ENCODE measurements at places on chromosomes 1 and 21.

- DNase-seq = no peak
These were observed 26.0 kb downstream of the SERBP1 start for GRCh38 chr1:67404212-67404620.

DNA sequence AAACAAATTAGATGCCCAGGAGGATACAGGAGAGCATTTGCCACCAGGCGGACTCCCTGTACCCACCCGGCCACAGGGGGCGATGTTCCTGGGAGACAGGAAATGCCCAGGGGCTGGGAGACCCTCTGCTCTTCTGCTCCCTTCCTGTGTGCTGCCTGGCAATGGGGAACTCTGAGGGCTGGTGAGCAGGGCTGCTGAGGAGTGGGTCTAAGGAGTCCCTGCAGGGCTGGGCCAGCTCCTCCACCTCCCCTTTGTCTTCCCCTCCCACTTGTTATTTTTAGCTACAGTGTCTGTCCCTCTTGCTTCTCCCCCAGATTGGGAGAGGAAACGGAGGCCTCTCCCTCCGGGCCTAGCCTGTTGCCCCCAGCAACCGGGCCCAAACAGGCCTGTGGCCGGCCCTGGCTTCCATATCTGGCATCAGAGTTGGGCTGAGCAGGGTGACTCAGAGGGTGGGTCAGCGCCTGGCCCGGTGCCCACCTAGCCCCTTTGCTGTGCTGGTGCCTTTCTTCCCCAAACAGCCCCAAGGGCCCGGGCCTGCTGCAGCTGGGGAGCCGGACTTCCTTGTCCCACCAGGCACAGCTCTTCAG lies 11.6 kb downstream of the LMNA start:
- no peak for DNase-seq

- no peak for DNase-seq
These were observed 11.2 kb downstream of the KIFAP3 start for GRCh38 chr1:170063109-170063826.

DNA sequence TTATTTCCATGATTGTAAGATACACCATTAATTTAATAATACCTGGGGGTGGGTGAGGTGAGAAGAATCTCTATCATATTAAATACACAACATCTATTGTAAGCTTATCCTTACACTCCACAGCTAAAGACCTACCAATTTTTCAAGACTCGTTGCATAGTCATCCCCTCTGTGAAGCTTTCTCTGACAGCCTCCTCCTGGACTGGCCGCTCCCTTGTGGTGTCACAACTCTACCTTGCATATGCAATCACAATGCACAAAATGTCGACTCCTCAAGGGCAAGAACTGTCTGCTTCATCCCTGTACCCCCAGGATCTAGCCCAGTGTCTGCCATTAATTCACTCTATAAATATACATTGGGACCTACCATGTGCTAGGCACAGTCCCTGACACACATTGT lies 2.4 kb upstream of the PTGFRN start:
- no peak for DNase-seq

DNA sequence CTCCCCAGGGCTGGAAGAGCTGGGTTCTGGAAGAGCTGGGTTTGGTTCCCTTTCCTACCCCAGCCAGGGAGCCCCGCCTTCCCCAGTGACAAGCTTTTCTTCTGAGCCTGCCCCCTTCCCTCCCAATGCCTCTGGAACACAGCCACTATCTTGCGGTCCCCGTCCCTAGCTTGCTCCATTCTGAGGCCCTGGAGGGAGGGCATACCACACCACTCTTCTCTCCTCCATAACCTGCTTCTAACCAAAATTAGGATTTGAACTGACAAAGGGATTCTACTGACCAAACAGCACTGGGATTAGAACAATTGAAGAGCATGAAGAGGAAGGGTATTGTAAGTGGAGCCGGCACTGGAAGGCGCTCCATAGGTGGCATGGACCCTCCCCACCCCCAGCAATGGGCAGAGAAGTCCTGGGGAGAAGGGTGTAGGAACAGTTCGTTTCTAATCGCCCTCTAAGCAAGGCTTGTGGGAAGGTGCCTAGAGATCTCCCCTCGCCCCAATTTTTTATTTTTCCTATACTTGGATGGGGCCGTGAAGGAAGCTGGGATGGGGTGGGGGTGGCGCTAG lies 690 bp downstream of the C1orf216 start:
- peak; percentile 11 for DNase-seq

- DNase-seq = no peak
These were observed 72.7 kb downstream of the BACH1 start for GRCh38 chr21:29371464-29371863.

GRCh38 chr1:117007719-117008013 lies 6.1 kb downstream of the CD101 start:
- DNase-seq = no peak

DNA sequence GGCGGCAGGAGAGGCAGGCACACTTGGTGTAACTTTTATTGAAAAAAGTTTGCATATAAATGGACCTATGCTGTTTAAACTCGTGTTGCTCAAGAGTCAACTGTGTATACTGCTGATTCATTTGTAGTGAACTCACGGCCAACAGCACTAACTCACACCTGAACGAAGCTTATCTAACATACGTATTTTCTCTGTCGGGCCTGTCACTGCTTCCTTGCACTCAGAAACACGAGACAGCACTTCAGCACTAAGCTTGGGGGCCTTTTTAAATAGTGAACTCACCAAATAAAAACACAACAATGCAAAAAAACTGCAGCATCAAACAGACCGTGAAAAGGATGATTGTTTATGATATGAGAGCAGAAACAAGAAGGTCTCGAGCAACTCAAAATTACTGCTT lies 58.9 kb upstream of the NEK2 start:
- no peak for DNase-seq

GRCh38 chr1:184399192-184399847 lies 12.5 kb downstream of the C1orf21 start:
- no peak for DNase-seq

- DNase-seq = peak; percentile 34
These were observed 20.1 kb downstream of the PRKACB start for GRCh38 chr1:84164161-84164560.

- no peak for DNase-seq
These were observed 80.2 kb downstream of the VPS26C start for GRCh38 chr21:37186983-37187382.

GRCh38 chr1:154575147-154575927 lies 7.8 kb downstream of the CHRNB2 start:
- no peak for DNase-seq

- no peak for DNase-seq
These were observed 103.7 kb downstream of the PRDM16 start for GRCh38 chr1:3172431-3173380.

DNA sequence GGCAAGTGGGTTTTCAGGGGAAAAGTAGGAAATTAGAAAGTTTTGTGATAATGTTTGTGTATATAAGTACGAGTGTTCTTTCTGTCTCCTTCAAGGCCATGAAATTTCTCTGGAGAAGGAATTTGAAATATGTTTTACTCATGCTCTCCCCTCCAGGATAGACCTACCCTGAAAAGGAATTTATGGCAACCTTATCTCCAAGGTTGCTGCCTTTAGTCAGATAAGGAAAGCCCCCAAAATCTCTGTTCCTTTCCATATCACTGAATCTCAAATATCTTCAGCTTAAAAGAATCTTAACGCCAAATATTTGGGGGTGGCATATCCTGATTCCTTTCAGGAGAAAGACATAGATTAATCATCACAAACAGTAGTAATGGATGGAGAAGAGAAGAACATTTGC lies 499 bp upstream of the C4BPB start:
- DNase-seq = no peak

DNA sequence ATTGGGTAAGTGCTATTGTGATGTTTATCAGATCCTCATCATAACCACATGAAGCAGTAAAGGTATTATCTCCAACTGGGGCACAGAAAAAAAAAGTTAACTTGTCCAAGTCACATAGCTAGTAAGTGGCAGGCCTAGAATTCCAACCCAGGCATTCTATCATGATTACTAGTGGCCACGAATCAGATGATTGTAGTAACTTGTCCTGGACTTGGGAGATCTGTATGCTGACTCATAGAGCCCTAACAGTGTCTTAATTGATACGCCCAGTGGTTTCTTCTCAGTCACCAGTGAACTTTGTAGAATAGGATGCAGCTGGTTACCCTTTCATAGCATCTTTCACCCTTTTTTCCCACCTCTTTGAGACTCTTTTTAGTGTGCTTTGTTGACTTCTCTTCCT lies 91.1 kb upstream of the UBE2U start:
- DNase-seq = no peak

- no peak for DNase-seq
These were observed 2.9 kb downstream of the CRNN start for GRCh38 chr1:152411134-152411533.

DNA sequence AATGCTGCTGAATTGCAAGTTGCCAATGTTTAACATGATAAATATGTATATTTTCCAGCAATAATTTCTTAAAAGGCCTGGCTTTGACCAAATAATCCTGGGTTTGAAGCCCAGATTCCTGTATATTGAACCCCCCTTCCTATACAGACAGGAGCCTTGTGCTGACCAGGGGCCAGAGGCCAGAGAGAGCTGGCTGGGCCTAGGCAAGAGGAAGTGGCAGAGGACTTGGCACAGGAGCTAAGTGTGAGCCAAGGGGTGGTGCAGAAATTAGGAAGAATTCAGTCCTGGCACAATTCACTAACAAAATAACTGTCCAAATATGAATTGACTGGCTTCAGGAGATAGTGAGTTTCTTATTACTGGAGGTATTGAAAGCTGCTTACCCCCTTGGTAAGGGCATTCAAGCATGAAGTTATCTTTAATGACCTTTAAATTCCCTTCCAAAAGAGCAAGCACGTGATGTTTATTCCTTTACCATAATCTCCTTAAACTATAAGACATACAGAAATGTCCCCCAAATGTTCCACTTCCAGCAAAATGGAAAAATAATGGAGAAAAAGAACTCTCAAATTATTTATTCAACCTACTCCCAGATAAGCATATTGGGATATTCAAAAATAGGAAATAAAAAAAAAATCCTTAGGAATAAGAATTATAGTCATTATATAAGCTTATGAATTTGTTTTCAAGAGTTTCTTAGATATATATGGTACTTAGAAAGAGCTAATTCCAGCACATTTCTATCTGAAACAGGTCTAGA lies 26.6 kb downstream of the NIBAN1 start:
- no peak for DNase-seq

- no peak for DNase-seq
These were observed 52.7 kb upstream of the PLA2G4A start for GRCh38 chr1:186775881-186776560.

DNA sequence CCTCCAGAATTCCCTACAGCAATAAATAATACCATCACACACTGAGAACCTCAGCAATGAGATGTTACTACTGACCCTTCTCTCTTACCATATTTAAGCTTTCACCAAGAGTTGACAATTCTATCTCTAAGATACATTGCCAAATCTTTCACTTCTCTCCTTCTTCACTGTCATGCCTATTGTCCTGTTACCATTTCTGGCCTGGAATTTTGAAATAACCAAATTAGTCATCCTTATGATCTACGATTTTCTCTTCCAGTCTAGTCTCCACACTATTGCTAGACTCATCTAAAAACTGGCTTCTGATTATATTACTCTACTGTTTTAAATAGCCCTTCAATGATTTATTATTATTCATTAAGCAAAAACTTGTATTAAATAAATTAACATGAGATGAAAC lies 656.1 kb upstream of the ADGRL4 start:
- no peak for DNase-seq

- DNase-seq = no peak
These were observed 179.3 kb downstream of the NR5A2 start for GRCh38 chr1:200206761-200207160.

- DNase-seq = peak; percentile 48
These were observed 3.2 kb downstream of the ID3 start for GRCh38 chr1:23555986-23556634.

- peak; percentile 100 for DNase-seq
These were observed 18.7 kb downstream of the MFSD2A start for GRCh38 chr1:39973503-39974135.

GRCh38 chr1:32392325-32392724 lies 1.9 kb downstream of the BSDC1 start:
- no peak for DNase-seq

- DNase-seq = no peak
These were observed 425 bp upstream of the TADA1 start for GRCh38 chr1:166876540-166876838.

DNA sequence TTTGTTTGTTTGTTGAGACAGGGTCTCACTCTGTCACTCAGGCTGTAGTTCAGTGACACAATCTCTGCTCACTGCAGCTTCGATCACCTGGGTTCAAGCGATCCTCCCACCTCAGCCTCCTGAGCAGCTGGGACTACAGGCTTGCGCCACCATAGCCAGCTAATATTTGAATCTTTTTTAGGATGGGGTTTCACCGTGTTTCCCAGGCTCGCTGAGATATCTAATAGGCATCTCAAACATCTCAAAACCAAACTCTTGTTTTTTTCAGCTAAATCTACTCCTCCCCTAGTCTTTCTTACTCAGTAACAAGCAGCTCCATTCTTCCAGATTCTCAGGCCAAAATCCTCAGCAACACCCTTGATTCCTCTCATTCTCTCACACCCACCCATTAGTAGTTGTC lies 22.0 kb upstream of the SRRM1 start:
- DNase-seq = no peak

DNA sequence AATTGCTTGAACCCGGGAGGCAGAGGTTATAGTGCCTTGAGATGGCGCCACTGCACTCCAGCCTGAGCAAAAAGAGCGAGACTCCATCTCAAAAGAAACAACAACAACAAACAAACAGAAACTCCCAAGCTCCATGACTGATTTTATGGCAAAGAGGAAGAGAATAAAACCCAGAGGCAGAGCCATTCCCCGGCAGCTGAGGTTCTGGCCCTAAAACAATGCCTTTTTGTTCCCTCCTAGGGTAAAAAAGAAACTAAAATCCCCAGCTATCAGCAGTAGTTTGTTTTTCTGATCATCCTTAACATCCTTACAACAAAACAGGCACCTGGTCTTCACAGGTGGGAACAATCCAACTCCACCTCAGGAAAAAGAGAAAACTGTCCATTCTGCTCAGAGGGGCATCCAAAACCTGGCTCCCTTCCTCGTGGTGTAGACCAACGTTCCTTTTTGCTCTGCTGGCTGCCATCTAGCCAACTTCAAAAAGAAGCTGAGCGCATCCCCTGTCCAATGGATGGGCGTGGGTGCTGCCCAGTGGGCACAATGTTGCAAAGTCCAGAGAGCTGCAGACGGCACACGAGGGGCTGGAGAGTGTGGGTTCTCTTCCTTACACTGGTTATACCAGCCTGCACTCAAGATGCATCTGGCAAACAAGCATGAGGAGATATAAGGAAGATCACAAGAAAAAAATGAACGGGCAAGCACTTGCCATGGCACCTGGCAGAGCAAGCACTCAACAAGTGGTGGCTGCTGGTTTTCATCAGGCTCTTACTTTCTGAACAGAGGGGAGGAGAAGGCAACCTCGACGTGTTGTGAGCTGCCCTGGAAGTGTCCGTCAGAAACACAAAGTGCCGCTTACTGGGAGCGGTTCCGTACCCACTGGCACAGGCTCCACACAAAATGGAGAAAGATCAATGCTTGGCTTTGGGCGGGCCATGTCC lies 54.7 kb downstream of the SLC66A1 start:
- DNase-seq = no peak

GRCh38 chr1:109764561-109765482 lies 1.1 kb upstream of the EPS8L3 start:
- DNase-seq = no peak
